Activated CD4-positive, alpha-beta T cell treated with anti-CD3 and anti-CD28 coated beads, Interleukin-2, amount 50 U/mL, for 4 hours (primary cell): ENCODE measurements at places on chromosomes 7 and 10.

DNA sequence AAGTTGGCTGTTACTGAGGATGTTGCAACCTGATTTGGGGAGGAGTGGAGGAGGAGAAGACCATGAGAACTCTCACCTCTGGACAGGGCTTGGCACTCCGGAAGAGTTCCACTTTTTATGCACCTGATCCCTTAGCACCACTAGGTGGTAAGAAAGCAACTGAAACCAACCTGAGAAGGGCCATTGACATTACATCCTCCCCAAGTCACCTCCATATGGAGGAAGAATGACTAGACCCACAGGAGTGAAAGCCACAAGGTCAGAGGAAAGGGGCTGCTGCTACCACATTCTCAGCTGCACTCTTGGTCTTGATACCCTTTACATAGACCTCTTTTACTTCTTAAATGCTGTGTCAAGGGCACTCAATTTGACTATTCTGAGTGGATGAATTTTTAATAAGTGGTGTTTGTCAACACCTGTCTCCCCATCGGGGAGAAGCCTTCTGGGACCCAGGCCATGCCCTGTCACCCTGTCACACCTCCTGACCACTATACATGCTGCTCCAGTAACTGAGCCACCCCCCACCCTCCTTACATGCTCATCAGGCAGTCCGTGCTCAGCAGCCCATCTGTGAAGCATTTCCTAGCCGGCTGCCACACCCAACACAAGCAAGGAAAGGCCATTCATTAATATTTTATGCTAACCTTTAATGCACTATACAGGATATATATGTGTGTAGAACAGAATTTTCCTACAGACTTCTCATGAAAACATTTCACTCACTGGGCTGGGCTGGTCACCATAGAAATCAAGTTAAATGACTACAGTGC lies 362.9 kb downstream of the GFRA1 start:
- no peak for DNase-seq

GRCh38 chr7:130650611-130651120 lies 17.9 kb downstream of the COPG2 start:
- DNase-seq, result no peak

- DNase-seq, result no peak
These were observed 83.0 kb upstream of the INHBA start for GRCh38 chr7:41785840-41786239.

GRCh38 chr10:110872984-110873923 lies 1.5 kb downstream of the PDCD4 start:
- DNase-seq, result no peak

DNA sequence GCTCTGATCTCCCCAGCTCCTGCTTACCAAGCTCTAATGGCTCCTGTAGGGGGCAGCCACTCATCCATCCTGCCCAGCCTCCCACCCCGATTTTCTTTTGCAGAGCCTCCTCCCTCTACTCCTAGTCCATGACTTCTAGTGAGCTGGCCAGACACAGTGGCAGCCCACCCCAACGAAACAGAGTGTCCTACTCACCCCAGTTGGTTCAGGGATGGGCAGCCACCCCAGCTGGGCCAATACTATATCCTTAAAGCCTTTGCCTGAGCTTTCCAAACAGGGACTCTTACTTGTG lies 77.1 kb downstream of the GRID1 start:
- DNase-seq, result no peak

GRCh38 chr7:99032928-99033327 lies 111.0 kb downstream of the SMURF1 start:
- no peak for DNase-seq

GRCh38 chr10:86327954-86328725 lies 38.5 kb downstream of the GRID1 start:
- no peak for DNase-seq

GRCh38 chr10:124597846-124598165 lies 136.2 kb downstream of the LHPP start:
- DNase-seq, result no peak

DNA sequence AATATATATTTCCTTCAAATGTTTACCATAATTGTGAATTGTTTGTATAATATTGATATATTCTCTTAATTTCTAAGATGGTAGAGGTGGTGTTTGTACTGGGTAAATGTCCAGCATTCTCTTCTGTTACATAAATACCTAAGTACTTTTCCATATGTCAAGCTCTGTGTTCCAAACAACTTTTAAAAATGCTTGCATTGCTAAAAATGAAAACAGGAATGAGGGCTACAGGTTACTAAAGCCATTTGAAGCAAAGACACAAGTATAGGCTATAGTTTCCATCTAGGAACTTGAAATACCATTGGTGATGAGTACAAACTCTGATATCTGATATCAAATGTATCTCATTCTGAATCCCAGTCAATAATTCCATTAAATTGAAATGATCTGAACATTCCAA lies 233.6 kb upstream of the SORCS1 start:
- no peak for DNase-seq

DNA sequence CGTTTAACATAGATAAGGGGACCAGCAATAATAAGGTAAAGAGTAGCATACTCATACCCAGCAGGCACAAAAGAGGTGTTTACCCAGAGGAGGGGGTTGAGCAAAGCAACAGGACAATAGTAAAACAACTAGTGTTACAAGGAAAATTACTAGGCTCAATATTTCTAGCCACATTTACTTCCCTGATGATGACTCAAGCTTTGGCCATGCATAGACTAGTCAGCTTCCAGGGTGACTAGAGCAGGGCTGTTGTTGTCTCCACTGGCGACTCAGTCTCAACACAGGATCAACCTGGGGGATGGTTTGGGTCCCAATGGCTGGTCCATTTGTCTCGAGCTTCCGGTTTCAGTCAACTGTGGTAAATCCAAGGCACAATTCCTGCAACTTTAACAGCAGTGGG lies 217.7 kb upstream of the KCND2 start:
- DNase-seq, result no peak
